ENCODE measurements at places on chromosomes 12 and 14.
A peak's percentile ranks its signal among the peaks of the same experiment; 100 is the strongest.

- DNase-seq, result no peak
These were observed 7.3 kb downstream of the PPP2R5E start for GRCh38 chr14:63535918-63536317.

GRCh38 chr14:59771577-59771976, 99.0 kb downstream of the RTN1 start:
- DNase-seq, result peak; percentile 50

DNA sequence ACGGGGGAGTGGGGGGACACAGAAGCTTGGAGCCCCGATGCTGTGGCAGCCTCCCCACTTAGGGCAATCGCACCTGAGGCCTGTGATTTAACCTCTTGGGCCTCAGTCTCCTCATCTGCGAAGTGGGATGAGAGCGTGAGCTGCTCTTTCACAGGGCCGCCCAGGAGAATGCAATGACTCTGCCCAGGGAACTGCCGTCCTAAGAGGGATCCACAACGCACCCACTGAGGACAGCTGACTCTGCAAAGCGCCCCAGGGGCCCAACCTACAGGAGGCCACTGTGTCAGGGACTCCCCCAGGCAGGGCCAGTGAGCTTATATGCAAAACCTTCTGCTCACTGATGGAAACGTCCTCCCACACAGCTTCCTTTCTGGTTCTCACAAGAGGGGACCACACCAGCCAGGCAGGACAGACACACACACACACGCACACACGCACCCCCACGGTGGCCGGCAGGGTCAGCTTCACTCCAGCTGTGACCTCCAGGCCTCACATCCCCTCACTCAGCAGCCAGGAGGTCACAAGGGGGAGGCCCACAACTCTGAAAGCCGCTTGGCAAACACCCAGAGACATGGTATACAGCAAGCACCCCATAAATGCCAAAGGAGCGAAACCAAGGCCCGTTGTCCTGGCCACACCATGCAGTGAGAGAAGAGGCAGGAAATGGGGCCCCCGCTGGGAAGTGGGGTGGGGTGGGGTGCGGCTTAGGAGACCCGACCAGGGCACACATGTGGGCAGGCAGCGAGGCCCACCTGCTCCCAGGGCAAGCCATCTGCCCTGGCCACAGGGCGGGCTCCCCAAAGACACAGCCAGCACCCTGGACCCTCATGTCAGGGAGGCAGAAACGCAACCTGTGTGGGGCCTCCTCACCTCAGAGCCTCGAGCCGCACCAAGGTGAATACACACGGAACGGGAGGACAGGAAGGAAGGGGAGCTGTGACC, 73.3 kb downstream of the NCOR2 start:
- DNase-seq, result no peak

DNA sequence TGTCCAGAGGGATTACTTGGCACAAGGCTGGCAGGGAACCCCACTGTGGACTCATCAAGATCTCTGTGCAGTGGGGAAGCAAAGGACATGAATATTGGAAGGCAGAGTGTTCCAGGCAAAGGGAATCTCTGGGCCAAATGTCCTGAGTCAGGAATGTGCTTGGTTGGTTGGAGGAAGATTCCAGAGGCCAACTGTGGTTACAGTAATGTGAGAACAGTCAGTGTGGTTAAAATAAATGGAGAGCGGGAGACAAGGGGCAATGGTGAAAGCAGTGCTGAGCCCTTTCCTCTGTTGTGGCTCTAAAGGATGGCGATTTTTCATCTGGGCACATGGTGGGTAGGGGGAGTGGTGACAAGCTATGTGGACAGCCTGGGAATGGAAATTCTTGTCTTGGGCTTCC, 948.2 kb downstream of the BCL11B start:
- DNase-seq, result peak; percentile 26

DNA sequence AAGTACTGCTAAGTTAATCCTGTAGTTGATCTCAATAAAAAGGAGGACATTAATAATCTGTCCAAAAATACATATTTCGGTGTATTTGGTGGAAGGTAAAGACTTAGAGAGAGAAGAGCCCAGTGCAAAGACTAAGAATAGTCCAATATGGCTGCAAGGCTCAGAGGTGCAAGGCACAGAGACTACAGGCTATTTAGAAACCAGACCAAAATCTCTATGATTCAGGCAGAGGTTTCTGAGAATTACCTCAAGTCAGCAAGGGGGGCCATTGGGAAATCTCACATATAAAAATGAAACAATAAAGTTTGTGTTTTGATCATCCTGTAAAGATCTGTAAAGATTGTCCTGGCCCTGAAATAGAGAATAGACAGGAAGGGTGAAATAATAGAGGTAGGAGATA, 1173.0 kb downstream of the VRK1 start:
- DNase-seq, result no peak

- DNase-seq, result no peak
These were observed 57.4 kb upstream of the PPP2R5C start for GRCh38 chr14:101704140-101704539.

DNA sequence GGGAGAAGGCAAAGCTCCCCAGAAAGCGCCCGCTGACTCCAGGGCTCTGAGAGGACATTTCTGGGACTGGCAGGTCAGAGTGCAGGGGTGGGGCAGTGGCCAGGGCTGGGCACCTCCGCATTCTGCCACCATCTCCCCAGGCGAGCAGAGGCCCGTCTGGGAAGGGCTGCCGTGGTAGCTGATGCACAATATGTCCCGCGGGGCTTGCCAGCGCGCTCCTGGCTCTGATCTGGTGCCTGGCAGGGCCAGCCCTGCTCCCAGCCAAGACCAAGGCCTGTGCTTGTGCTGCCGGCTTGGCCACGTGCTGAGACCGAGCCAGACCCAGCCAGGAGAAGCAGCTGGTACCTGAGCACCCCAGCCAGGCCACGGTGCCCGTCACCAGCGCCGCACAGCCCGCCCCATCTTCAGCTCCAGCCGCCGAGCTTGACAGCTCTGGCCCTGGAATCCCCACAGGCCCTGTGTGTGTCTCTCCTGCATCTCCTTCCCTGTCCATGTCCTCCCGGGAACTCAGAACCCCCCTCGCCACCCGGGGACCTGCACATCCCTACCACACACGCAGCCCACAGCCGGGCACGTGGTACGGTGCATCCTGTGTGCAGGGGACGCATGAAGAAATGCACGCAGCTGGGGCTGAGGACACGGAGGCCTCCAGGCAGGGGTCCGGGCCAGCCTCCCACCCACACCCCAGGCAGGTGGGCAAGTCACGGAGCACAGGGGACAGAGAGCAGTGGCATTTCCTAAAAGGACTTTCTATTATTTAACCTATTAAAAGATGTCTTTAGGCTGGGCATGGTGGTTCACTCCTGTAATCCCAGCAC, 68.6 kb upstream of the C14orf180 start:
- DNase-seq, result no peak

GRCh38 chr12:51821440-51822260, 26.9 kb downstream of the FIGNL2 start:
- DNase-seq, result no peak

- no peak for DNase-seq
These were observed 23.0 kb downstream of the GLRX5 start for GRCh38 chr14:95557832-95558231.

DNA sequence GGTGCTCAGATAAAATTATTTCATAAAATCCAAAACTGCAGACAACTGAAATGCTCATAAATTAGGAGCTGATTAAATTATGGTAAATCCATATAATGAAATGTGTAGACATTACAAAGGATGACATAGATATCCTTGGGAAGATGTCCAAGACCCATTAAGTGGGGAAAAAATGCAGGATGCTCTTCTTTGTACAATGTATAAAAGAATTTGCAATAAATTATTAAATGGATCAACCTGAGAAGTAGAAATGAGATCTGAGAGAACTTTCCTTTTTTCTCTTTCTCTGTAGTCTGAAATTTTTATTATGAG, 336.4 kb upstream of the E2F7 start:
- no peak for DNase-seq

DNA sequence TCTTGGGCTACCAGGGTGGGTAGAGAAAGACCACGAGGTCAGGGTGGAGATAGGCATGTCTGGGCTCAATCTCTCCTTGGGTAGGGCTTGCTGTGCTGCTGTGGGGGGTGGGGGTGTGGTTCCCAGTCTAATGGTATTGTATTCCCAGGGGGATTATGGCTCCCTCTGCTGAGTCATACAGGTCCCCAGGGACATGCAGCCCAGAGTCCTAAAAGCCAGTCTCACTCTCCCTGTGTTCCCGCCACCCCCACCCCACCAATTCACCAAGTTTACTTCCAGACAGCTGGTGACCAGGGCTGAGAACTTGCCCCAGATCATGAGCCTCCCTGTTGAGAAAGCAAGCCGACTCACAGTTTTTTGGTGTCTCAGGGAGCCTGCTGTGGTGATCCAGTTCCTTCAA, 367.6 kb downstream of the C12orf75 start:
- no peak for DNase-seq

GRCh38 chr14:75371297-75371696, 56.5 kb upstream of the JDP2 start:
- no peak for DNase-seq

GRCh38 chr14:26867171-26867757, 269.4 kb upstream of the NOVA1 start:
- DNase-seq, result peak; percentile 64

DNA sequence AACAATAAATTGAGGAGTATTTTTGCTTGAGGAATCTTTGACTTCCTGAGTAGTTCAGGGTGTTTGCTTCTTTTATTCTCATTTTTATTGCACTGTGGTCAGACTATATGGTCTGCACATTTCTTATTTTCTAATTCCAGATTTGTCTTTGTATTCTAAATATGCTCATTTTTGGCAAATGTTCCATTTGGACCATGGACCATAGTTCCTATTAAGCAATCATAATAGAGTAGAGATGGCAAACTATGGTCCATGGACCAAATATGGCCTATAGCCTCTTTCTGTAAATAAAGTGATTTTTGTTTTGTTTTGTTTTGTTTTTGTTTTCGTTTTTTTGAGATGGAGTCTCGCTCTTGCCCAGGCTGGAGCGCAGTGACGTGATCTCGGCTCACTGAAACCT, 2.1 kb downstream of the GPRC5A start:
- DNase-seq, result no peak

DNA sequence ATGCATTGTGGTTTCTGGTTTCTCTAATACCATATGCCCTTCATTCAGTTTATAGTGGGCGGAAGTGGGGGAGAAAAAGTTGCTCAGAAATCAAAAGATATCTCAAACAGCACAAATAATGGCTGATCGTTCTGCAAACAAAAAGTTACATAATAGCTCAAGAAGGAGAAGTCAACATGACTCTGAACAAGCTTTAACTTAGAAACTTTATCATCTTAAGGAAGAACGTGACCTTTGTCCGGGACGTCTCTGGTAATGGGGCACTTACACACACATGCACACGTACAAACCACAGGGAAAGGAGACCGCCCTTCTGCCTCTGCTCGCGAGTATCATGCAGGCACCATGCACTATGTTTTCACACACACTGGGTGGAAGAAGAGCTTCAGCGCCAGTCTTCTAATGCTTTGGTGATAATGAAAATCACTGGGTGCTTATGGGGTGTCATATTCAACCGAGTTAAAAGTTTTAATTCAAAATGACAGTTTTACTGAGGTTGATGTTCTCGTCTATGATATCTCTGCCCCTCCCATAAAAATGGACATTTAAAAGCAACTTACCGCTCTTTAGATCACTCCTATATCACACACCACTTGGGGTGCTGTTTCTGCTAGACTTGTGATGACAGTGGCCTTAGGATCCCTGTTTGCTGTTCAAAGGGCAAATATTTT, 4.7 kb downstream of the FOS start:
- no peak for DNase-seq

- DNase-seq, result no peak
These were observed 44.1 kb downstream of the FBXW8 start for GRCh38 chr12:116954710-116955381.

GRCh38 chr12:121713793-121714192, 1.2 kb downstream of the TMEM120B start:
- DNase-seq, result no peak

DNA sequence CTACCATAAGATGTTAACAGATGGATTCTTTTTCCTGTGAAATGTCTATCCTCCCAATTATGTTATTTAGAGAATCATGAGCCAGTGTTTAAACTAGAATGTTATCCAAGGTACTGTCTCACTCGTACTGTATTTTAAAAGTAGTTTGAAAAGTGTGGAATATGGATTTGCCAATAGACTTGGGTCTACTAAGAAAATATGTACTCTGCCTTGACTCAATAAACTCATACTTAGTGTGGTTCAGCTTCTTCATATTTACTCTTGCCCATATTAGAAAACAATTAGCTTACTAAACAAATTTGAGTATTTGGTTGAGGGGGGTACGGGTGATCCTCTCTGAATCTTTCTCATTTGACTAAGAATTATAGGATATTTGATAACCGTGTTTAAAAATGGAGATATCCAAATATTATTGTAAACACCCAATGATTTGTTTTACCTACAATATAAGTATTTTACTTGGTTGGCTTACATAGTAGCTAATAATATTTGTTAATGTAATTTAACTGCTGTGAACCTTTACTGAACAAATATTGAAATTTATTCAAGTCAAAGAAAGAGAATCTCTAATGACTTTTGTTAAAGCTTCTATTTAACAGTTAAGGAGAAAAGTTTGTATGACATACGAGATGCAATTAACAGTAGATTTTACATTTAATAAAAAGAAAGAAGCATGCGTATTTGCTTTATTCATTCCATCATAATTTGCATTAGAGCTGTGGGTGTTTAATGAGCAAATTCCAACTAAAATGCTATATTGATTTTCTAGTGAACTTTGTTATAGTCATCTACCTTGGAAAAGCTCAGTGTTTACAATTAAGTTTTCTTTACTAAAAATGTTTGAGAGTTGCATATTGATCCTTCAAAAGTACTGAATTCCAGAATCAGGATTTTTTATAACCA, 81.2 kb downstream of the MIPOL1 start:
- no peak for DNase-seq

- no peak for DNase-seq
These were observed 8.1 kb downstream of the RFLNA start for GRCh38 chr12:124302807-124303578.

GRCh38 chr12:89678225-89678624, 30.4 kb downstream of the ATP2B1 start:
- no peak for DNase-seq

DNA sequence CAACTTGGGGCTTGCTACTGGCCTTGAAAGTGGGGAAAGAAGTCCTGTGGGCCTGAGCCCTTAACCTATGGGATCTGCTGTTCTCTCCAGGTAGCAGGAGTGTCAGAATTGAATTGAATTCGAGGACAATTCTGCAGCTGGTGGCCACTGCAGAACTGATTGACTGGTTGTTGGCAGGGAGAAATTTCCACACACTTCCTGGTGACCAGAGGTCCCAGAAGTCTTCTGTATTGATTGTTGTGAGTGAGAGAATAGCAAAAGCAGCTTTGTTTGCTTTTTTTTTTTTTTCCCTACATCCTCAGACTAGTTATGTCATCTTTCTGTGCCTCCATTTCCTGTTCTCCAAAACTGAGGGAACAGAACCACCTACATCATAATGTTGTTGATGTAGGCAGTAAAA, 64.1 kb downstream of the PRICKLE1 start:
- no peak for DNase-seq
